ENCODE measurements at places on chromosomes 2 and 18.

DNA sequence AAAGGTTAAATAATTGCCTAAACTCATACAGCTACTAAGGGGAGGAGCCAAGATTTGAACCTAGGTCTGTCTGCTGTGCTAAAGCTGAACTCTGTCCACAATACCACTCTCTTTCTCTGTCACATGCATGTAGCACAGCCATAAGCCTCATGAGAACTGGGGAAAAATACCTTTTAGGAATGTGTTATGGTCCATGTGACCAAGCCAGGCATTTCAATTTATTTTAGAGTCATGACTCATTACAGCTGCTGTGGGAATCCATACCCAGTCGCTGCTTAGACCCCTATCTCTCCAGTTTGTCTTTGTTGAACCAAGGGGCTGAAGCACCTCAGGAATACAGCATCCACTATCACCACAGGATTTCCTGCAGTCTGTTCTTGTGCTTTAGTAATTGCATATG, 200.0 kb upstream of the SIX3 start:
- DNase-seq: no peak

GRCh38 chr2:235597081-235597615, 103.3 kb downstream of the AGAP1 start:
- no peak for DNase-seq

DNA sequence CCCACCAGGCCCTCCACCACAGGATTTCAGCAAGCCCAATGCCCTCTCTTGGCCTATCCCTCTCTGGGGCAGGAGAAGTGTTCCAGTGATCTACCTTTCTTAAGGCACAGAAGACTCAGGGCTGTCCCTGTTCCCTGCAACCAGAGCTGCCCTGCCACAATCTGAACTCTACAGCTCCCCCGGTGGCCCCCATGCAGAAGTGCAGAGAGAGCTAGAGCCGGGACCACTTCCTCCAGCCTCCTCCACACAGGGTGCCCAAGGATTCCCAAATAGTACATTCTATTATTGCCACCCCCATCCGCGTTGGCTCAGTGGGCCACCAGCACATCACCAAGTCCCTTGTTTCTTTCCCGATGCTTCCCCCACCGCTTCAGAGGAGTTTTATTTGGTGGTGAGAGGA, 114.8 kb upstream of the PTPRM start:
- no peak for DNase-seq

DNA sequence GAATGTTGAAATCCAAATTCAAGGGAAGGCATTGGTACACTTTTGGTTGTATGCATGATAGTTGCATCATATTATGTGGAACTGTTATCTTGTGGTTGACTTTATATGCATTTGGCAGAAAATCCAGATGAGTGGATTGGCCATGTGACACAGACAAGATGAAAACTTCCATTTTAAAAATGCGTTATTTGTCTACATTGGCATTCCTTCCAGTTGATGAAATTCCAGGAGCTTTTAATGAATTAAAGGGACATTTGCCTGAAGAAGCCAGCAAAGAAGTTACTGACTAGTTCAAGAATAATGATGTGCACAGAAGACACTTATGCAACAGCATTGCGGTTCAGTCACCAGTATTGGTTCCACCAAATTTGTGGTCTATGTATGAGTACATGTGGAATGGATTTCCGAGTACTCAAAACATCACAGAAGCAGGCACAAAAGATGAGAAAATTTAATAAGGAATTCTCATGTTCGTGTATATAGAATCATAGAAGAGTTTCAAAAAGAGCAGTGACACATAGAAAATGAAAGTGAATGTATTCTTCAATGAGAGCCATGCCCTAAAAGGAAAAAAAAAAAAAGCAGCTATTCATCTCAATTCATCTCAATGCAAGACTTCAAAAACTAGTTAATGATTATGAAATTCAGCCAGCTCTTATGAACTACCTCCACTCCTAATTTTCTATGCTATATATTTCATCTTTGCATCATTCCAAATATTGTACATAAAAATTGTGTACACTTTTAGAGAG, 232.1 kb downstream of the RBM43 start:
- no peak for DNase-seq

DNA sequence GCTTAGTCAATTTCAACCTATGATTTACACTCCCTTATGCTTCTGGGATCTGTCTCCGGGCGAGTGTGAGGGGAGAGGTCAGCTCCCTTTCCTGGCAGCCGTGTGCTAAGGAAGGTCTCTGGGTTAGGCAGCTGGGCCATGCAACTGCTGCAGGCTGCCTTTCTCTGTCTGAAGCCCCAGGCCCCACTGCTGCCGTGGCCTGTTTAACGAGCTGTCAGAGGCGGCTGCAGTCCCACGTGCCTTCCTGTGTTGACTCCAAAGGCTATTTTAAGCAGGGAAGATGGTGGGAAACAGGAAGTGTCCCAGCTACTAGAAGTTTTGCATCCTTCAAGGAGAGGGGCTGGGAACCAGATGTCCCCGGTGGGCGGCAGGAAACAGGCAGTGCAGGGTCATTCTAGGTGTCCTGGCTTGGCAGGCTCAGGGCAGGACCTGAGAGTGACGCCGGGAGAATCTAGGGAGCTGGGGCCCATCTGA, 186.4 kb downstream of the TNS1 start:
- DNase-seq: no peak

DNA sequence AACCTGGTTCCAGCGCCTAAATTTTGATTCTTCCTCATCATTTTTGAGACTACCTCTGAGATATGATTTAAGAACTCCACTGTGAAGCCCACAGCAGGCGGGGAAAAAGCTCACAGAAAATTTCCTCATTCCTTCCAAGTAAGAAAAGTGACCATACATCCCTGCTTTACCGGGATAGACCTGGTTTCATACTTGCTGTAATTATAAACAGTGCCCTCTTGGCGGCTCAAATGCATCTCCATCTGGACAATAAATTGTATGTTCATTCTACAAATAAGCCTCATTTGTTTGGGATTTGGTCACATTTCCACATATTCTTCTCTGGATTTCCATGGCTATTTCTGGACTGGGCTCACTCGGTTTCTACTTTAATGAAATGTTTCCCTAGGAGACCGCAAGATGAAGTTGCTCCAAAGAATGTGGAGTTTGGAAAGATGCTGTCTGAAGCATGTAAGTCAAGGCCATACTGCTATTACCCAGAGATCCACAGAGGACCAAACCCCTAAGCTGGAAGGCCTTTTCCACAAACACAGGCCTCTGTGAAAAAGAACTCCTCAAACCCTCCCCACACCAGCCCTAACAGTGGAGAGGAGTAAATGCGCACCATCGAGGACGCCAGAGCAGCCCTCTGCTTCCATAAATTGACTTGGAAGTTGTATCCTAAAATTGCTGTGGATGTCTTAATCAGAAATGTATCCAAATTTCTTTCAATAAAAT, 13.9 kb downstream of the STAT1 start:
- DNase-seq: no peak

- no peak for DNase-seq
Measured at GRCh38 chr18:6219116-6219717, 195.5 kb downstream of the L3MBTL4 start.

GRCh38 chr2:215188078-215188477, 49.7 kb upstream of the ABCA12 start:
- no peak for DNase-seq

- DNase-seq: no peak
Measured at GRCh38 chr2:15801439-15801838, 138.9 kb upstream of the MYCN start.

GRCh38 chr2:196080526-196080925, 11.9 kb upstream of the DNAH7 start:
- DNase-seq: no peak

- DNase-seq: no peak
Measured at GRCh38 chr2:168626096-168626495, 170.0 kb downstream of the CERS6 start.

- no peak for DNase-seq
Measured at GRCh38 chr2:28134262-28134812, 243.8 kb downstream of the BABAM2 start.

DNA sequence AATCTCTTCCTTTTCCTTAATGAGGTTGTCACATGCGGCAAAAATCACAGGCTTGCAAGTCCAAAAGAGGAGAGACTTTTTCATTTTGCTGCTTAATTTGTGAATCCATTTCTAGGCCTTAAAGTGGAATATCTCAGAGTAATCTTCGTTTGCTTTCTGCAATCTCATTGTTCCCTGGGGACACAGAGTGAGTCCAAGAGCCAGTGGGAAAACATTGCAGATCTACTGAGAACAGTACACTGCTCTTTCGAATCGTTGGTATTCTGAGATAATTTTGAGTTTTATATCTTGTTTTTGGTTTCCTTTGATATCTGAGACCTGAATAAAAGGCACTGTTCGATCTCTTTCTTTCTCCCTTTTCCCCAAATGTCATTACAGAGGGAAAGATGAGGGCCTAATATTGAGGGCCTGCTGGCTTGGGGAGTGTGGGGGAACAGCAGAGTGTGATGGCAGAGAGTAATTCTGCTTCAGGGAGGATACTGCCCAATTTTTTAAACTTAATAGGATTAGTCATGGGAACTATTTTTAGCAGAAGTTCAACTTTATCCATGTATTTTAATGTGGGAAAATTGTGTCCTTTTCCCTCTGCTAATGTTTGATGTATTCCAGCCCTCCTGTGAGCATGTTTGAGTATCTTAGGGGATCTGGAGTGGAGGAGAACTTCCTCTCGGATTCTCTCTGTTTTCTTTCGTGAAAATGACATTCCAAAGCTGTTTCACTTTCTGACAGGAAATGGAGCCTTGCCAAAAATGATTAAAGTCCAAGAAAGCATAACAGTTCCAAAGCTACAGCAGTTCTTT, 418.2 kb upstream of the ZEB2 start:
- no peak for DNase-seq

- no peak for DNase-seq
Measured at GRCh38 chr2:13662055-13662454, 945.3 kb downstream of the TRIB2 start.

- no peak for DNase-seq
Measured at GRCh38 chr18:60130284-60130683, 230.5 kb downstream of the PMAIP1 start.

DNA sequence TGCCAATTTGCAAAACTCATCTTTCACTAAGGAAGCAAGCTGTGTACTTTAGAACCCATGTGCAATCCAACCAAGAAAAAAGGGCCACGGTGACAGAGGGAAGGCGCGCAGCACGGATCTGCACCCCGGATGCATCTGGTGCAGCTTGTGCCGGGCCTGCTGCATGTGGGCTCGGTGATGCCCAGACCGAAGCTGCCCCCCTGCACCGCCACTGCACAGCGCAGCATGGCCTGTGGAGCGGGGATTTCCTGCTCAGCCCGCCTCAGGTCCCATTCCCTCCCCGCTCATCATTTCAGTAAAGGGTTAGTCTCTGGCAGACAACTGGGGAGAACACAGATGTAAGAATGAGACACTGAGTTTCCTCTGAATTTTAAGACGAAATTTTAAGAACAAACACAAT, 43.0 kb downstream of the MC2R start:
- no peak for DNase-seq

GRCh38 chr18:22988208-22988607, 55.1 kb downstream of the RBBP8 start:
- DNase-seq: no peak

GRCh38 chr2:225117051-225117716, 74.9 kb upstream of the DOCK10 start:
- DNase-seq: no peak

DNA sequence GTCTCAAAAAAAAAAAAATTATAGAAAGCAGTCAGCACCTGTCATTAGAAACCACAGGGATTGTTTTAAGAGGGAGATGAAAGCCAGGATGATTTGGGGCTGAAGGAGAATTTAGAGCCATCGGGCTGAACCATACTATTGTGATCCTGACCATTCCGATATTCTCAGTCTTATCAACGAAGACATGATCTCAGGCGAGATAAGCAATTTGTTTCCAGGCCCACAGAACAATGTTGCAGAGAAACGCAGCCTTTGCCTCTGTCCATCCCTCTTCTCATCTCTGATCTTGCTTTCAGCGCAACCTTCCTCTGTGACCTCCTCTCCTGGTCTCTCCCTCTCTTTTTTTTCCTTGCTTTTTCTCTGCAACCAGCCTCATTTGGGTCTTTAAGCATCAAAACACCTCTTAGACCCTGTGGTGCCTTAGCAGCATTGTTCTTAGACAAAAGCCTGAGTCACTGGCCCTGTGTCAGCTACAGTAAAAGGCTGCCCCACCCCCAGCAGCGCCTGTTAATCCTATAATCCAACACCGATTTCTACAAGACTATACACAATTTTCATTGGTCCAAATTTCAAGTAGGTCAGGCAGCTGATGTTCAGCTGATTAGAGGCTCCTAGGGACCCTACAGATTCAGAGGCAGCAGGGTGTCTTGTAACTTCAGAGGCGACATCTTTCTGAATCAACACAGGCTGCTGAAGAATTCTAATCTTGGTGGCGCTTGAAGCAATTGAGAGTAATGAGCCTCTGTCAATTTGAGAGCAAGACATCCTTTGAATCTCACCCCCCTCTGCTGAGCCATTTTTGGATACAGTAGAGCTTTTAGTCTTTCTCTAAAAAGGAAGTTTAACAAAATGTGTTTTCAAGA, 206.0 kb downstream of the NCK2 start:
- no peak for DNase-seq

- DNase-seq: no peak
Measured at GRCh38 chr2:108629417-108629816, 89.9 kb upstream of the RANBP2 start.

DNA sequence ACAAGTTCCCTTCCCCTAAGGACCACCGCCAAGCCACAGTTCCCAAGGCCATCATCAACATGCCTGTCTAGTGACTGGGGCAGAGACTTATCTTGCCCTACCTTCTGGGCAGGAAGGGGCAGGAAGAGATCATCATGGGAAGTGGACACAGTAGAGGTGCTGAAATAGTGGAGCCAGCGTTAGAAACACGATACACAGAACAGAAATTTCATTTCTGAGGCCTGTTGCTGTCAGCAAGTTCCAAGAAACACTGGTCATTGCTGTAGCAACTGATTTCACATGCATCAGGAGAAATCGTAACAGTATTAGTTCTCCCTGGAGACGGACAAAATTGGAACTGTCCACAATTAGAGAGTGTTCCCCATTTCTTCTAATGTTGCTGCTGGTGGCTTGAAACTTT, 83.0 kb downstream of the COLEC12 start:
- no peak for DNase-seq

DNA sequence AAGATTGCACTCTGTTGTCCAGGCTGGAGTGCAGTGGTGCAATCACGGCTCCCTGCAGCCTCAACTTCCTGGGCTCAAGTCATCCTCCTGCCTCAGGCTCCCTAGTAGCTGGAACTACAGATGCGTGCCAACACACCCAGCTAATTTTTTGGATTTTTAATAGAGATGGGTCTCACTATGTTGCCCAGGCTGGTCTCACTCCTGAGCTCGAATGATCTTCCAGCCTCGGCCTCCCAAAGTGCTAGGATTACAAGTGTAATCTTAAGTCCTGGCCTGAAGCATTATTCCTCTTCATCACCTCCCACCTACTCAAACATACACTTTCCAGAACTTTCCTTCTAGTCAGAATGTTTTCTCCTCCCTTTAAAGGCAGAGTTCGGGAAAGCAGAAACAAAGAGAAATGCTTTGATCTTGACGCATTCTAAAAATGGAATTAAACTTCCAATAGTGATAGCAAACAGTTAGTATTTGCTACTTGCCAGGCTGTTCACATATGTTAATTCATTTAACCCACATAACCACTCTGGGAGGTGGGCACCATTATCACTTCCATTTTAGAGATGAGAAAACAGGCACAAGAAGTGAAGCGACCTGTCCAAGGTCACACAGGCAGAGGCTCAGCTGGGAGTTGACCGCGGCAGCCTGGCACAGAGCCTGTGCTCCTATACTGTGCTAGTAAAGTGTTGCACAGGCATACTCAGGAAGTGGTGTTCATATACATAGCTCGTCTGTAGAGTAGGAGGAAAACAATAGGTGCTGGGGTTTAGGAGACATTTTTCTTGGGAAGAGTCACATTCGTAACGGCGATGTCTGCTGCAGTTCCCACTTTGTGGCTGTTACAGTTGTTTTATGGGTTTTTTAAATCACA, 24.6 kb downstream of the TEX44 start:
- no peak for DNase-seq
